ENCODE measurements at places on chromosomes 5 and 9.

GRCh38 chr9:38127271-38127839 lies 58.3 kb upstream of the SHB start:
- no peak for DNase-seq

DNA sequence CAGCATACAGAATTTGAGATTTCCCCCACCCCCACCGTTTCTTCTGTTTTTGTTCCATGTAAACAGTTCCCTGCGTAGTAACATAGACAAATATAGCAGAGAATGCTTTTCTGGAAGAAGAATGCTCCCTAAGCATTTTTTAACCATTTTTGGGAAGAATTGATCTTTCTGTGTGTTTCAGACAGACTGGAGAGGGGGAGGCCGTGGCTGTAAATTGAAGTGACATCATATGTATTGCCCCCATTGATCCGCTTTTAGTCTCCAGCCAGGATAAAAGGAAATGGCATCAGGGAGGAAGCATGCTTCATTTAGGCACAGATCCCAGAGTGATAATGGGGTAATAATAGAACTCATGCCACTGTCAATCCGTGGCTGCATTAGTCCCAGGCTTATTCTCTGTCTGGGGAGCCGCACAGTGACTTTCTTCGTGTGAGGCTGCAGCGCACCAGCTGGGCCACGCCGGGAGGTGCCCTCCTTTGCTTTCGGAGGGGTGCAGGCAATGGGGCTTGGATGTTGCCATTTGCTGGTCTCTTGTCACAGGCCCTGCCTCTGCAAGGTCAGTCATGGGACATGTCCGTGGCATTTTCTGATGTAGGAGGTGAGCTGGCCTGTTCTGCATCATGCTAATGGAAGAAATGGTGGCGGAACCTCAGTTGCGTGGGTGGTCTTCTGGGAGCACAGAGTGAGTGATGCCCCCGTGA lies 261.5 kb downstream of the FANCC start:
- no peak for DNase-seq

- no peak for DNase-seq
These were observed 212.0 kb downstream of the SREK1 start for GRCh38 chr5:66356011-66356565.

DNA sequence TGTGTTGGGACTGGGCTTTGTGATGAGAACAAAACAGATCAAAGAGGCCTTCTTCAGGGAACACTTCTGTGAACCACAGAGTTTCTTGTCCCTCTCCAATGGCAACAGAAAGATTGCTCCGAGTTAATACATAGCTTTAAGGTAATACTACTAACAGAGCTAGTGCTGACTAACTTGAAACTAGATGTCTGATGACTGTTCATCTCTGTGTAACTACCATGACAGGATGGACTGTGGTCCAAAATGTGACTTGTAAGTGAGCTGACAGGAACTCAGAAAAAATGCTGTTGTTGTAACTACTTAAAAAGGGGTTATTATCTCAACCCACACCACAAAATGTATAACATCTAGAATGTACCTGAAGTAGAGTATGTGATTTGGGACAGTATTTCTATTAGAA lies 630.2 kb upstream of the DMAC1 start:
- no peak for DNase-seq

- DNase-seq: no peak
These were observed 123.2 kb upstream of the KIF2A start for GRCh38 chr5:62182802-62183201.

DNA sequence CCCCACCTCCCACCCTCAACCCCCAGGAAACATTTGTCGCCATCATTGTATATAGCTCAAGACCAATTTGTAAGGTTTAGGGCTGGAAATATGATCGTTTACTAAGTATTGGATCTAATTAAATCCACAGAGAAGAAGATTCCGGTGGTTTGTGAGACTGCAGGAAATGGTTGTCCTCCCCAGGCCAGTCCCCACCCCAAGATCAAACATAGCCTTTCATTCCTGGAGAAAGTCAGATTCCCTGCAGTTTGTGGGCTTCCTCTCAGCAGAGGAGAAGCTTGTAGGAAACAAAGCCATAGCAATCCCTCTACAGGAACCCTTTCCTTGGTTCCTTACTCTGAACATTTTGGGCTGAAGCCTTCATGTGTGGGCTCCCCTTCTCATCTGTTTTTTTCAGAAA lies 79.2 kb upstream of the TBCA start:
- no peak for DNase-seq

GRCh38 chr5:149018909-149019443 lies 43.9 kb downstream of the SH3TC2 start:
- DNase-seq: no peak

DNA sequence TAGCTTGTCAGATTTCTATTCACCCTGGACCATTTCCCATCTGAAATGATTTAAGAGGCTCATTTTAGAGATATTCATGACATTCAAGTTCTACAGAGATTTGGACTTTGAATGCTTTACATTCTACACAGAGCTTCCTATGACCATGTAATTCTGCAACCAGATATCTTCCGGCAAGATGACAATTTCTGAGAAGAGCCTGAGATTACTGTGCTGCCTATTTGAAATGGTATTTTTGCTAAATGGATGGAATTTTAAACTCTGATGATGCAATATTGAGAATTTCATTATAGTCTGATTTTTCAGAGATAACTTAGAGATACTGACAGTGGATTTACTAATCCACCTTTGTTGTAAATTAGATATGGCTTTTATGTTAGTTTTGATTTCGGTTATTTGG lies 16.0 kb upstream of the ACOT12 start:
- no peak for DNase-seq

- DNase-seq: no peak
These were observed 131.3 kb downstream of the ZDHHC21 start for GRCh38 chr9:14561929-14562405.

DNA sequence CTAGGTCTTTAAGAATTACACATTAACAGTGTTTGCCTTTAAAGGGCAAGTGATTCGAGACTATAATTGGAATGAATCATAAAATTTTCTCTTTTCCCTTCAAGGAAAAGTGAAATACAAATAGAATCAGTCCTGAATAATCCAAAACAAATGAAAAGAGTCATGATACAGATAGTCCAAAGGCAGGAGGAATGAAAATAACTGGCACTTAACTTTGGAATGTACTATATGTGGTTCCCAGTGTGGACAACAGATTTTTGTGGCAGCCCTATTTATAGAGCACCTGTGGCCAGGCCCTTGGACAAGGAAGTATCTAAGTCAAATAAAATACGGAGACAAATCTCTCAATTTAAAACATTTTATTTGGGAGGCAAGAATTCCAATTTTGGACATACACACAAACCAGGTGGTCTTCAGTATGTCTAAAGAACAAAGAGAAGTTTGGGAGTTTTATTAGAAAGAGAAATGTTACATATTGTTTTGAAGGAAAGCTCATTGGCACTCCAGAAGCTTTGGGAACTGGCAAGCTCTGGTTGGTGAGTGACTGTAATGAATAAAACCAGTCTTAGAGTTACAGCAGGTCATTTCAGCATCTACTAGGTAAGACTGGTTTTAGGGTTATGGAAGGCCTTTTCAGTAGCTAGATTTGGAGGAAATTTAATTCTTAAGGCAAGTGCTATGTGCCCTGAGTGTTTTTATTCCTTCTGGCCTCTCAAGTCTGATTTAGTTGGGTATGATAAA lies 116.0 kb upstream of the PAM start:
- no peak for DNase-seq

DNA sequence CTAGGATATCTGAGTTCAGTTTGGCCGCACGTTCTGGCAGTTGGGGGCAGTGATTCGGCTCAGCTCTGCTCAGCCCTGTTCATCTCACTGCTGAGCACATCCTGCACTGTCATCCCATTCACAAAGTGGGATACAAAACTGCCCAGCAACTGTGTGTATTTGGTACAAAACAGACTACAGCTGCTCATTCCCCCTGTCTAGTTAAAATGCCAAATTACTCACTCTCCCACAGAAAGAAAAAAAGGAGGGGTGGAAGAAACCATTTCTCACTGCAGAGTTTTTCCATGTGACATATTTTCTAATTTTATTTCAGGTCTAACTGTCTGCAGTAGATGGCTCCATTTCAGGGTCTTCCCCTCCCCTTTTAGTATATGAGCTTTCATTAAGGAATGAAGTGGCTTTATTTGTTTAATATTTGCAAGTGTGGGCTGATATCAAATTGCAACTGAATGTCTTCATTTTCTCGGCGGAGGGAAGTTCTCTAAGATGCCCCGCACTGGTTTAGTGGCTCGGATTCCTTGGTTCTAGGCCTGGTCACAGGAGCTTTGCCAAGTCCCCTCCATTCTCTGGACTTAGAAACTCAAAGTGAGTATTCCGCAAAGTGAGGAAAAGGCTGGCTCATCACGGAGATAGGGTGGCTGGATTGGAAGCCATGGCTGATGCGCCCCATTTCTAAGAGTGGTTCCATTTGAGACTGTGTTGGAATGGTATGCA lies 14.7 kb downstream of the COL15A1 start:
- DNase-seq: no peak

DNA sequence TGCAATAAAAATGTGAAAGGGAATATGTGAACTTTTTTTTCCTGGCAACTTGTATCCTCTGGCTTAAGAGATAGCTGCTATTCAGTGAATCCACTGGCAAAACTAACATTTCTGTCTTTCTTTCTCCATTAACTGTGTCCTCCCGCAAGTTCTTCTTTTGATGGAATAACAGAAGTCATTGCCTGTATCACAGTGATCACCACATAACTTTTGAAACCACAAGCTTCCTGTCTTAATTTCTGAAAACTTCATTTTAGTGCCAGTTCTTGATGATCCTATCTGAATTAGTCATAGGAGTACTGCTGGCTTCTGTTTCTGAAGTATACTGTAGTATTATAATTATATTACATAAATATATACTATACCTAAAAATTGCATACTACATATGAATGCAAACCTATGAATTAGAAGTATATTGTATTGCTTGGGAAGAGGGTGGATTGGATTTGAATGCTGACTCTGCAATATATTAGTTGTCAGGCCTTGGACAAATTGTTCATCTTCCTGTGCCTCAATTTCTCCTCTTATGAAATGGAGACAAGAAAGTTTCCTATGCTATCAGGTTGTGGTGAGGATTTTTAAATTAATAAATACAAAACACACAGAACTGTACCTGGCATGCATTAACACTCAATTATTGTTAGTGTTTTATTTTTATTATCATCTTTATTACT lies 441.6 kb downstream of the CETN3 start:
- no peak for DNase-seq

DNA sequence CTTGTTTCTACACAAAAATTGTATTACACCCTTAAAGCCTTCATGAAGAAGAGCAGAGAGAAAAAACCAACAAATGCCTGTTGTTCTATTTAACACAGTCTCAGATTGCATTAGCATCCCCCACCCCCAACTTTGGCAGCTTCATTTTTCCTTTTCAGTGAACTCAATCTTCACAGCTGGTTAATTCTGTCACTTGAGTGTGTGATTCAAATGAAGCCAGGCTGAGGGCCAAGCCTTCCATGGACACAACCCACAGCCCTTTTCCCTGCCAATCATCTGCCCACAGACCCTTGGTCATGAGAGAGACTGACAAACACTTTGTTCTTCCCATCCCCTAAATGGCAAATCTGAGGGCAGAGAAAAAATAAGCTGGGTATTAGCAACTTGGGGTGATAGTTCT lies 217.5 kb upstream of the NMUR2 start:
- no peak for DNase-seq

DNA sequence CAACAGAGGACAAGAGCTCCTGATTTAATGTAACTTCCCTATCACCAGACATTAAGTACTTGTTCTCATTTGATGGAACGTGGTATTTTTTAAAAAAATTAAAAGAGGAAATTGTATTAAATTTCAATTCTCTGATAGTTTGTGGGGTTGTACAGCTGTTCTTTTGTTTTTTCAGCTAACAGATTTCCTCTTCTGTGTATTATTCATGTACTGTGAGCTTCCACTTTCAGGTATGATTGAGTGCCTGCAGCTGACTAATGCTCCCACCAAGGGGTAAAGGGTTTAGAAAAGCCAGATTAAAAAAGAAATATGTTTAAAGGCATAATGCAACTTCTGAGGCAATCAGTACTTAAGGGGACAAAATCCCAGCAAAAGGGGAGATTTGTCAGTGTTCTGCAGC lies 117.7 kb upstream of the ACTBL2 start:
- no peak for DNase-seq

DNA sequence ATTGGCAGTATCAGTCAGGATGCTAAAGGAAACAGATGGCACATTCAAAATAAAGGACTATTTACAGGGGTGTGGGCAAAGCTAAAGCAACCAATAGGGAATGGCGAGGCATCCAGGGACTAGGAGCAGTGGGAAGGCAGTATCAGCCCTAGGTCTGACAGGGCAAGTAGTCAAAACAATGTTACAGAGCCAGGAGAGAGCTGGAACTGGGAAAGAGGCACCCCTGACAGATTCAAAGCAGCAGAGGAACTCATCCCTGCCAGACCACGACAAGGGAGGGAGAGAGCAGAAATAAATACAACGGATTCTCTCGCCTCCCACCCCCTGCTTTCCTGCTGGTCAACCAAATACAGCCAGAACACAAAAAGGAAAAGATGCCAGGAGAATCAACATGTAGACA lies 371.5 kb downstream of the NR2F1-AS1 start:
- no peak for DNase-seq
